ENCODE measurements at places on chromosomes 16 and 17. TPM values are rescaled to one million over a fixed set of nuclear protein-coding genes. Genes with fewer than 3 reads are reported as not detected.

The SPATA32 gene
- total RNA-seq, result 0.17 TPM

The GUCY2D gene
- total RNA-seq, result not detected

DNA sequence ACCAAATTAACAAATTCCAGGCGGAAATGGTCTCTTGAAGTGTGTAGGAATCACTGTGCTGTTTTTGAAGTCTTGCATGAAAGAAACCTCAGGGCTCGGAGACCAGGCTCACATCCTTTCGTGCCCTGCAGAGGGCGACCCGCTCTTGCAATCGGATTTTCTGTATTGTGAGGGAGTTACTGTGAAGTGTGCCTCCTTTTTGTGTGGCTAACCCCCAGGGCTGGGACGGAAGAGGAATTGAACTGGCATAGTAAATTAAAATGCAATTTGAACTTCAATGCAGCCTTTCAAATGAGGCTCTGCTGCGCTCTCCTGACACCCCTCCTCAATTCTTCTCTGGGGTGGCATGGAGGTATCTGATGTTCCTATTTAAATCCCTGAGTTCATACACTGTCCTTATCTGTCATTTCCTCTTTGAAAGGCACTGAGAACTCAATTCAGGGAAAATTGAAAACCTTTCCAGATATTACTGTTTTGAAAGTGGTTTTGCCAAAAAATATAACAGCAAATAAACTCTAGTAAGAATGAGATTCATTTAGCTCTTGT lies 51.5 kb upstream of the MGAT5B start:
- H3K27ac ChIP-seq, result no peak overlapping the region
- H3K4me1 ChIP-seq, result peaks cover 9% of the 10 kb centered on the region
- no peaks in the 10 kb centered on the region for H3K36me3 ChIP-seq
- DNase-seq, result peak; percentile 36

The CACNB1 gene
- total RNA-seq, result 21.4 TPM

The TPSAB1 gene
- total RNA-seq, result not detected

GRCh38 chr16:27320261-27321012 lies 6.7 kb downstream of the IL4R start:
- peak overlapping the region; percentile 99 for H3K4me3 ChIP-seq
- peak overlapping the region; percentile 97 for H3K27ac ChIP-seq
- no peak for DNase-seq
- no peaks in the 10 kb centered on the region for H3K27me3 ChIP-seq
- peaks cover 60% of the 10 kb centered on the region for H3K4me1 ChIP-seq

GRCh38 chr17:49566668-49567071 lies 9.0 kb upstream of the NXPH3 start:
- H3K4me3 ChIP-seq, result no peak overlapping the region
- H3K4me1 ChIP-seq, result peaks cover 21% of the 10 kb centered on the region
- no peak for DNase-seq
- no peak overlapping the region for H3K27ac ChIP-seq

GRCh38 chr17:55769625-55770000 lies 18.8 kb downstream of the PCTP start:
- H3K27ac ChIP-seq, result no peak overlapping the region
- no peaks in the 10 kb centered on the region for H3K27me3 ChIP-seq
- DNase-seq, result no peak
- no peak overlapping the region for H3K4me3 ChIP-seq
- H3K4me1 ChIP-seq, result no peaks in the 10 kb centered on the region

DNA sequence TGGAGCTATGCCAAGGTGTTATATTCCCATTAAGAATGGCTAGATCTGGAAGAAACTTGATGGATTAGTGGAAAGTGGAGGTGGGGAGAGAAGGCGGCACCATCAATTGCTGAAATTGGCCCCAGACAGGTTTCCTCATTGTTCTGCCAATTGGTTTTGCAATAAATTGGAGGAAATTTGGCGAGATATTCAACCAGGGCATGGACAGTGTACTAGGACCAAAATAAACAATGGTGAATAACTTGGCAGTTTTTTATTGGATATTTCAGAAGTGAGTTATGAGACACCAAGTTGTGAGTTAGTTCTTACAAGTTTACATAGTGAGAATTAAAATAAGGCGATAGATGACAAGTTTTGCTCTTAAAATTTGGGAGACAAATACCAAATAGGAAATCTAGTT lies 41.1 kb upstream of the SOX9 start:
- H3K36me3 ChIP-seq, result no peaks in the 10 kb centered on the region
- H3K27me3 ChIP-seq, result no peaks in the 10 kb centered on the region
- H3K27ac ChIP-seq, result no peak overlapping the region
- H3K4me3 ChIP-seq, result no peak overlapping the region
- no peak for DNase-seq

DNA sequence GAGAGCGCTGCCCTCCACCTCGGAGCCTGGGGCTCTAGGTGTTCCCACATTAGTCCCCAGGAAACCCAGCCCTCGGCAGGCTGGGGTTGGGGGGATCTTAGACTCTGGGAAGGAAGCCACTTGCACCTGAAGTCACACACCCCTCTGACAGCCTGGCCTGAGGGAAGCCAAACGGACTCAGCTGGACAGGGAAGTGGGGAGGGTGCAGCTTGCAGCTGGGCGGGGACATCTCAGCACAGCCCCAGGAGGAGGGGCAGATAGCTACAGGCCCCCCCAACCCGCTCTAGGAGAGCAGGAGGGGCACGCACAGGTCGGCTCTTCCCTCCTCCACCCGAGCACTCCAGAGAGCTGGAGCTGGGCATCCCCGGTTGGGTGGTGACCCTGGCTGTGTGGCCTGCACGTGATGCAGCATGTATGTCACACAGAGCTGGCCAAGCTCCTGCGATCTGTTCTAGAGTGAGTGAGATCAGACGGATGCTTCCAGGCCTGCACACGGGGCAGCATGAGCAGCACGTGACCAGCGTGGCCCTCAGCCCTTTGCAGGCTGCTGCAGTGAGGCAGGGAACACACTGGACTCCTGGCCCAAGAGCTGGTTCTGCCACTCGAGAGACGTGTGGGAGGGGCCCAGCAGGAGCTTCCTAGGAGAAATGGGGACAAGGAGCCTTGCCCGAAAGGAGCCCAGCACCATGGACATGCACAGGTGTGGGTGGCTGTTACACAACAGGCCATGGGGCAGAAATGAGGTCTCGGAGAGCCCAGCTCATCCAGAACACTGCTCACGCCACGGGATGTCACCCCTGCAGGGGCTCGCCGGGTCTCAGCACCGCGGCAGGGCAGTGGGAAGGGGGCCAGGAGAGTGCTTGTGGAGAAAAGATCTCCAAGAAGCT lies 15.4 kb downstream of the KIFC3 start:
- H3K4me3 ChIP-seq, result no peak overlapping the region
- H3K36me3 ChIP-seq, result no peaks in the 10 kb centered on the region
- H3K27ac ChIP-seq, result no peak overlapping the region
- peaks cover 2% of the 10 kb centered on the region for H3K4me1 ChIP-seq

- peak overlapping the region; percentile 96 for H3K27ac ChIP-seq
- peak overlapping the region; percentile 84 for H3K4me3 ChIP-seq
- DNase-seq, result no peak
- H3K36me3 ChIP-seq, result peaks cover 5% of the 10 kb centered on the region
- H3K4me1 ChIP-seq, result peaks cover 66% of the 10 kb centered on the region
- H3K27me3 ChIP-seq, result no peaks in the 10 kb centered on the region
These were observed 14.6 kb downstream of the ADCY7 start for GRCh38 chr16:50280932-50281331.

GRCh38 chr17:71500761-71501555 lies 619.9 kb upstream of the SOX9 start:
- no peak overlapping the region for H3K27ac ChIP-seq
- no peaks in the 10 kb centered on the region for H3K36me3 ChIP-seq
- H3K4me3 ChIP-seq, result no peak overlapping the region

The KRT33A gene
- not detected for total RNA-seq

- peak overlapping the region; percentile 72 for H3K27ac ChIP-seq
- H3K4me3 ChIP-seq, result peak overlapping the region; percentile 61
- H3K36me3 ChIP-seq, result no peaks in the 10 kb centered on the region
- no peak for DNase-seq
These were observed 67.9 kb downstream of the RAI1 start for GRCh38 chr17:17749025-17749772.

DNA sequence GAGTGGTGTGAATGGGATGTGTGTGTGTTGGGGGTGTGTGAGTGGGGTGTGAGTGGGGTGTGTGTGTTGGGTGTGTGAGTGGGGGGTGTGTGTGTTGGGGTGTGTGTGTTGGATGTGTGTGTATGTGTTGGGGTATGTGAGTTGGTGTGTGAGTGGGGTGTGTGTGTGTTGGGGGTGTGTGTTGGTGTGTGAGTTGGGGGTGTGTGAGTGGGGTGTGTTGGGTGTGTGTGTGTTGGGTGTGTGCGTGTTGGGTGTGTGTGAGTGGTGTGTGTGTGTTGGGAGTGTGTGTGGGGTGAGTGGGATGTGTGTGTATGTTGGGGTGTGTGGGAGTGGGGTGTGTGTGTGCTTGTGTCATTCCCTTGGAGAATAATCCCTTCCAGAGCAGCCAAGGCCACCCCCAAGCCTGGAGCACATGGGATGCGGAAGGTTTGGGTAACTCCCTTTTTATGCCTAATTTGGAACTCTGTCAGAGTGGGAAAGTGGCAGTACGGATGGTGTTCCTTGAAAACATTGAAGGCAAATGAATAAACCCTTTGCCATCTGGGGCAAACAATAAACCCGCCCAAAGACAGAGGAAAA lies 14.3 kb downstream of the RNF213 start:
- no peaks in the 10 kb centered on the region for H3K27me3 ChIP-seq
- peaks cover 32% of the 10 kb centered on the region for H3K4me1 ChIP-seq
- no peak overlapping the region for H3K27ac ChIP-seq
- H3K36me3 ChIP-seq, result peaks cover 2% of the 10 kb centered on the region

DNA sequence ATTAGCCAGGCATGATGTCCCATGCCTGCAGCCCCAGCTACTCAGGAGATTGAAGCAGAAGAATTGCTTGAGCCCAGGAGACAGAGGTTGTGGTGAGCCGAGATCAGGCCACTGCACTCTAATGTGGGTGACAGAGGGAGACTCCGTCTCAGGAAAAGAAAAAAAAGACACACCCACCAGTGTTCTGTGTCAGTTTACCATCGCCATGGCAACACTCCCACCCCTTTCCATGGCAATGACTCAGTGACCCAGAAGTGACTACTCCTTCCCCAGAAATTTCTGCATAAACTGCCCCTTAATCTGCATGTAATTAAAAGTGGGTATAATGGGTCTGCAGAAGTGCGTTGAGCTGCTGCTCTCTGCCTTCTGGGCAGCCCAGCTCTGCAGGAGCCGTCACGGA lies 4.0 kb upstream of the ZC3H18 start:
- H3K27ac ChIP-seq, result peak overlapping the region; percentile 74
- H3K4me3 ChIP-seq, result no peak overlapping the region
- DNase-seq, result no peak
- no peaks in the 10 kb centered on the region for H3K36me3 ChIP-seq
- H3K4me1 ChIP-seq, result peaks cover 9% of the 10 kb centered on the region
- no peaks in the 10 kb centered on the region for H3K27me3 ChIP-seq

DNA sequence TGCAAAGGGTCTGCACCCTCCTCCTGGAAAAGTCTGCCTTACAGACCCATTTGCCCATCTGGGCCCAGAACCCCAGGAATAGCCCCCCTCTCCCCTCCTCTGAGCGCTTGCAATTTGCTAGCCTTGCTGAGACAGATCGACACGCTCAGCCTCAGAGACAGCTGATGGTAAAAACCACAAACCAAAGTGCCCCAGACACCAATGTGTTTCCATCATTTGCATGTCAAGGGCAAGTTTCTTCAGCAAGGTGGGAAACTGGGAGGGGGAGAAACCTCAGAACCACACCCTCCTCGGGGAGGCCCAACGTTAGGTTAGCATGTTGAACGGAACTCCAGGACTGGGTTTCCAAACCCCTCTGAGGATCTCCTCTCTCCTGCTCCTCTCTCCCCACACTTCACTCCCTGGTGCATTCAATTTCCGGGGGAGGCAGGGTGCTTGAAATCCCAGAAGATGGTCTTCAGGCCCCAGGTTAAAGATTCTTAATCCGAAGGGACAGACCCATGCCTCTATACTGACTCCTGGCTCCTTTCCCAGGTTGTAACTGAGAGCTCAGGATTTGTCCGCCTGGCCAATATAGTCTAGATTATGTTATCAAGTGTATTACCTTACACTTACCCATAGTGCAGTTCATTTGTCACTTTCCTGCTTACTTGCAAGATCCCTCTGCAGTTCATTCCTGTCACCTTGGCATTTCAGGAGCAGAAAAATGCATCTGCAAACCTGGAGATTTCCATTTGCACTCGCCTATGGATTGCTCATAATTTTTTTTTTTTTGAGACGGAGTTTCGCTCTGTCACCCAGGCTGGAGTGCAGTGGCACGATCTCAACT lies 1.3 kb upstream of the CUEDC1 start:
- peaks cover 23% of the 10 kb centered on the region for H3K4me1 ChIP-seq
- H3K27me3 ChIP-seq, result peaks cover 31% of the 10 kb centered on the region
- H3K27ac ChIP-seq, result peak overlapping the region; percentile 32
- peak overlapping the region; percentile 83 for H3K4me3 ChIP-seq
- DNase-seq, result peak; percentile 17

GRCh38 chr17:13933441-13934276 lies 135.6 kb upstream of the COX10 start:
- H3K27me3 ChIP-seq, result no peaks in the 10 kb centered on the region
- DNase-seq, result no peak
- H3K27ac ChIP-seq, result peak overlapping the region; percentile 30
- no peak overlapping the region for H3K4me3 ChIP-seq
- peaks cover 2% of the 10 kb centered on the region for H3K4me1 ChIP-seq
- H3K36me3 ChIP-seq, result peaks cover 2% of the 10 kb centered on the region

DNA sequence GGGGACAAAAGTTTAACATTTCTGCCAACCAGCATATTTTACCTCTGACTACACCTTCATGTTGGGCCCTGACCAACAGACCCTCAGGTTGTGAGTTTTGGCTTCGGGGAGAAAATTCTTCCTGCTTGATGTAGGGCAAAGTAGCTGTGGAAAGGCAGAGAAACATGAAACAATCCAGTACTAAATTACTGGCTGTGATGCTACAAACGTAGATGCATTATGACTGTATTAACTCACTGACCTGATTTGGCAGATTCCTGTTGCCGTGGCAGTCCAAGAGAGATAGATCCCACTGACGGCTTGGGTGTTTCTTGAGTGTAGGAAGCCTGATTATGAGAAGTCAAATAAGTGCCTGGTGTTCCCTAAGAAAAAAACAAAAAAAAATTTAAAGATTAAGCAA lies 80.7 kb downstream of the TTC19 start:
- no peak for DNase-seq
- no peaks in the 10 kb centered on the region for H3K27me3 ChIP-seq
- peaks cover 6% of the 10 kb centered on the region for H3K36me3 ChIP-seq
- H3K4me1 ChIP-seq, result peaks cover 5% of the 10 kb centered on the region
- no peak overlapping the region for H3K27ac ChIP-seq

- H3K4me1 ChIP-seq, result peaks cover 13% of the 10 kb centered on the region
- H3K27me3 ChIP-seq, result no peaks in the 10 kb centered on the region
- no peak overlapping the region for H3K4me3 ChIP-seq
- H3K27ac ChIP-seq, result no peak overlapping the region
- no peak for DNase-seq
These were observed 7.5 kb upstream of the CEP131 start for GRCh38 chr17:81230043-81230820.

The NECAB2 gene
- total RNA-seq, result not detected
